ENCODE measurements at places on chromosomes 12 and 14. TPM values are rescaled to one million over a fixed set of nuclear protein-coding genes. Genes with fewer than 3 reads are reported as not detected.
A peak's percentile ranks its signal among the peaks of the same experiment; 100 is the strongest.

DNA sequence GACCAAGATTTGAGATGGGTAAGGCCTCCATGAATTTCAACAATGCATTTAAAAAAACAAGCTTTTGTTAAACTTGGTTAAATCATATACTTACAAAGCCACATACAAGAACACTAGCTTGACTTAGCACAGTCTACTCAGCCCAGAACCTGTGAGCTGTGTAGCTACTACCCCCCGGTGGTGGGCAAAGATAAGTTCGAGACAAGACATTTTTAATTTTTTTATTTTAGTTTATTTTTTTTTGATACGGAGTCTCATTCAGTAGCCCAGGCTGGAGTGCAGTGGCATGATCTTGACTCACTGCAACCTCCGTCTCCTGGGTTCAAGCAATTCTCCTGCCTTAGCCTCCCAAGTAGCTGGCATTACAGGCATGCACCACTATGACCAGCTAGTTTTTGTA, 3.7 kb upstream of the NECAP1 start:
- peak; percentile 72 for DNase-seq

DNA sequence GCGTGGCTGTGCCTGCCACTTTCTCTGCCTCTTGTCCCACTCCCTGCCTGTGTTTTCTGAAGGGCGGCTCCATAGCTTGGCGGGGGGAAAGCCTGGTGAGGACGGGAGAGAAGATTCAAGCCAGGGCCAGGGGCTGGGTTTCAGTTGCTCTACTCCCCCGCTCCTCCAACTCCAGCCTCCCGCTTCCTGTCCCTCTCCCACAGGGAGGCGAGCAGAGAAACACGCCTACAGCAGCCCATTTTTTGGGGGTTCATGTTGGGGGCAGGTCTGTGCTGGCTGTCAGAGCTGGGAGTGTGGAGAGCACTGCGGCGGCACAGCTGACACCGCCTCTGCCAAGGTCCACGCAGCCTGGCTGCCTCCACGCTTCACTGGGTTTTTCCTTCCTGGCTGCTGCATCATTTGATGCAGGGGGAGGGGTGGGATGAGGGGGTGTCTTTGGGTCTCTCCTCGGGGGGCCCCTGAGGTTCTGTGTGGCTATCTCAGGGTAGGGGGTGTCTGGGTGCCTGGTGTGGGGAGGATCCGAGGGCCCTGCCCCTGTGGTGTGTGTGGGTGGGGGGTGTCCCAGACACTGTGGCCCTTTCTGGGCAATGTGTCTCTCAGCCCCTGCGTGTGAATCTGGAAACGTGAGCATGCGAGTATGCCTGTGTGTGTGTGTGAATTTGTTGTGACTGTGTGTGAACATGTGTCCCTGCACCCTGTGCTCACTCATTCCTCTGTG, 10.7 kb upstream of the KRT80 start:
- no peak for DNase-seq

- no peak for DNase-seq
Observed at GRCh38 chr12:101854747-101855146, 22.6 kb upstream of the DRAM1 start.

DNA sequence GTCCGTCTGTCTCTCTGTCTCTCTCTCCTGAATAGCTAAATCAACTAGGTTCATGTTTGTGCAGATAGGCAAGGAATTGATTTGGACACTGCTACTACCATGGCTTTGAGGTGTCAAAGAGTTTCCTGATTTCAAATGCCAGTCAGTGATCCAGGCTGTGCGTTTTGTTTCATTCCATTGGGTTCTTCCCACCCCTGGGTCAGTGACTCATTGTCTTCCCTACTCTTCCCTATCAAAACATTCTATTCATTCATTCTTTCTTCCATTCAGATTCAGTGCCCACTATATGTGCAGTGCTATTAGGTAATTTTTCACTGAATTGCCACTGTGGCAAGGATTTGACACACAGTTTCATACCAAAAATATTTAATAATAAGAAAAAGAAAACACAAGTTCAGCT, 50.4 kb downstream of the RPH3A start:
- DNase-seq: no peak

GRCh38 chr12:7793211-7793610, 4.0 kb downstream of the NANOG start:
- no peak for DNase-seq

DNA sequence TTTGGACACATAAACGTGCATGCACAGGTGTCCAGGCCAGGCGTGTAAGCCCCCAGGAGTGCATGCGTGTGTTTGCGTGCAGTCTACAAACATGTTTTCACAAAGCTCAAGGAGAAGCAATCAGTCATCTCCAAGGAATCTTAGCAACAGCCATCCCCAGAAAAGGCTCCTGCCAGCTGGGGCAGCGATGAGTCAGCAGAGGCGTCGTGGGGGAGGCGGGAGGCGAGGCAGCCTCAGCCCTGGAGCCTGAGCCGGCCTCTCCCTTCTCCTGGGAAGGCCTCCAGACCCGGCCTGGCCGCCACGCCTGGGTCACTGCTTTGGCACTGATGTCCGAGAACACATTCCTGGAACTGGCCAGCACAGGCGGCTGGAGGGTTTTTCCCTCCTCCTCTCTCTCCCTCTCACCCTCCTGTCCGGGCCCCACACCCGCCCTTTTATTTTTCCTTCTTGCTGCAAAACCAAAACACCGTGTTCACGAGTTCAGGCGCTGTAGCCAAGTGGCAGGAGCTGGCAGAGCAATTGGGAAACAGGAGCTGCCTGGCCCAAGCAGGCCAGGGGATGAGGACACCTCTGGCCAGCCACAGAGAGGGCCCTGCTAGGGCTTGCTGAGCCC, 92.7 kb downstream of the LRRC74A start:
- no peak for DNase-seq

DNA sequence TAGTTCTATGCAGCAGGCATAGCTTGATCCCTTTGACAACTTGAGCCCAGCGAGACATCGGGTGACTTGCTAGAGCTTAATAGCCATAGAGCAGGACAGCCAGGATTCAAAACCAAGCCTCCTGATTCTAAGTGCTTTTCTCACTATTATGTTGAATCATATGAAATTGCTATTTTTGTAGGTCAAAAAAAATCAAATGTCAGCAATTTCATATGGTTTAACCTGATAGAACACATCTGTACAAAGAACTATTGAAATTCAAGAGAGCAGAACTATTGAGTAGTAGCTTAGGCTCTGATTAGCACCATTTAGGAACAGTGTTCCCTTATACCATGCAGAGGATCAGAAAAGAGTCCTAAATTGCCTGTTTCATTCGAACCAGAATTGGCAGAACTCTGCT, 132.0 kb downstream of the EMP1 start:
- DNase-seq: no peak

GRCh38 chr14:35786856-35787255, 22.2 kb downstream of the RALGAPA1 start:
- no peak for DNase-seq

DNA sequence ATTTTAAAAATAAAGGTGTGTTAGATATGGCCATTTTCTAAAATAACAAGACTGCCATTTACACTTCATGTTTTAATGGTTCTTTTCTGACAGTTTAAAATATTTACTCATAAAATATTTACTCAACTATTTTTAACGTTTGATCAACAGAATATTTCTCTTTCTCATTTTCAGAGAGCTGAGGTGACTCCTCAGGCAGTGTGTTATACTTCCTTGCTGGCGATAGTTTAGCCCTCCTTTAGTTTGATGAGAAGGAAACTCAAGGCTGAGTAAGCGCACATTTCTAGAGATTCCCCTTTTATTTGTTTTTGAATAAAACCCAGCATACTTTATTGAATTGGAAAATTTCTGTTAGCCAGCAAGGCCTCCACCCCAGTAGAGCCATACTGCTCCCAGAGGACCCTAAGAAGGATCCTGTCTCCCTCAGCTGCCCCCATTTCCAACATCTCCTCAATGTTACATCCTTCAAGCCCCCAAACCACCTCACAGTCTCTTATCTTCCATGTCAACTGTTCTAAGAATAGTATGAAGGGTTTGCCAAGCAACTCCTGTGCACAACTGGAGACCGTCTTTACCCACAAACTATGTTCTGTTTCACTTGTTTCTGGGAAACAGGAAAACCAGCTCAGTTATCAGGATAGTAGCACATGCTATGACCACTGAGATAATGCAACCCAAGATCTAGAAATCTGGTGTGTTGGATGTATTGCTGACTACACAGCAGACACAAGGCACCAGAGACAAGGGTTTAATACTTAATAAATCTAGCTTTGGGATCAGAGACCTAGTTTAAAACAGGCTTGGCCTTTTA, 129.5 kb downstream of the STXBP6 start:
- no peak for DNase-seq

DNA sequence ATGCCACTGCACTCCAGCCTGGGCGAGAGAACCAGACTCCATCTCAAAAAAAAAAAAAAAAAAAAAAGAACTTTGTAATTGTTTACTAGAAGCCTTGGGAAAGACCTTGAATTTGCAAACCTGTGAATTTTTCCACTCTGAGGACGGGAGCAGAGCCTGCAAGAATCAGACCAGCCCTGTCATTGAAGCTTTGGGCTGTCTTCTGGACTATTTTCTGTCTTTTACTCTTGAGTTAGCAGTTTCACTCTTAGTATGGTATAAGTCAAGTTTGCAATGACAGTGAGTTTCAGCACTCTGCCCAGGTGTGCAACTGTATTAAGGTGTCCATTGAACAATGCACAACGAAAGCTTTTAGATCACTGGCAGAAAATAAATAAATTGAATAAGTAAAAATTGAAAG, 81.4 kb upstream of the KRAS start:
- DNase-seq: no peak

DNA sequence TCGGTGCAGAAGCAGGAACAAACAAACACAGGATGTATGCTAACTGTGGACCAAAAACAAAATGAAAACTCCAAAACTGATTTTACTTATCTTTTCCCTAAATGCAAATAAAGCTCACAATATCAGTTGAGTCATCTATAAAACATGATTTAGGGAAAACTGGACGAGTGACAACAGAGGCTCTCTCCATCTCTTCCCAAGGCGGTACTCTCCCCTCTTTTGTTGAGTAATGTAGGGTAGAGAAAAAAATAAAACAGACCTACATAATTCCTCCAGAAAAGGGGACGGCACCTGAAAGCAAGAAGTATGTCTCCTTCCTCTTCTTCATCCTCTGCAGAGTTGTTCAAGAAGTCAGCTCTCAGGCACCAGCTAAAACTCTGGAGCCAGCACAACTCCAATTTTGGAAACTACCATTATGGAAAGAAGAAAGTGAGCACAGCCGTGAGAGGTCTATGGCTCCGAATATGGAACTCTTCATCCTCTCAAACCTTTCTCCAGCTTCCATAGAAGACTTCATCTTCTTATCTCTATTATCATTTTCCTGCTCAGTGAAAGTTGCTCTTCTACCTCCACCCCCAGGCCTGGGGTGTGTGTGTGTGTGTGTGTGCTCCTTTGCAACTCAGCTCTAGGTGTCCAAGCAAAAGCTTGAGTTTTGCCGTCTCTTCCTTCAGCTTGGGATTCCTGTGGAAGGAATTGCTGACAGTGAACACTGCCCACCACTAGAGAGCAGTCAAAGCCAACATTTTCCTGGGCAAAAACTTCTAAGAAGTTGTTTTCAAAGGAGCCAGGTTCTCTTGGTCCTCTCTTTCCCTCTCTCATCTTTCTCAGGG, 155.4 kb downstream of the DIO2 start:
- DNase-seq: no peak

DNA sequence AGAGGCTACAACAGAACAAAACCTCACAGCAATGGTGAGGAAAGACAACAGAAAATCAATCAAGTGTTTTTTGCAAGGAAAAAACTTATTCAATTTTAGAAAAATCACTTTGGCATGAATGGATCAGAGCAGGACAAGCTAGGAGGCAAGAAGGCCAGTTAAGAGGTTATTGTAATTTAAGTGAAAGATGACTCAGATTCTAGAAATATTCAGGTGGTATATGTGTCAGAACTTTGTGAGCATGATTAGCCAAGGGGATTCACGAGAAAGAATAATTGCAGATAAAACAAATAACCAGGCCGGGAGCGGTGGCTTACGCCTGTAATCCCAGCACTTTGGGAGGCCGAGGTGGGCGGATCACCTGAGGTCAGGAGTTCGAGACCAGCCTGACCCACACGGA, 12.7 kb downstream of the GCH1 start:
- DNase-seq: no peak

The GPX2 gene
- total RNA-seq: not detected

The SLC6A13 gene
- 0.26 TPM for total RNA-seq

The SRRM4 gene
- total RNA-seq: not detected

The KRT75 gene
- total RNA-seq: not detected

The CCDC38 gene
- total RNA-seq: not detected

The RNASE3 gene
- total RNA-seq: not detected

The PPFIA2 gene
- total RNA-seq: not detected

The CHD8 gene
- 119 TPM for total RNA-seq
